ENCODE measurements at places on chromosomes 1 and 21.

GRCh38 chr1:220330265-220330664, 58.0 kb upstream of the RAB3GAP2 start:
- no peaks in the 10 kb centered on the region for H3K4me1 ChIP-seq
- no peak overlapping the region for H3K4me3 ChIP-seq
- 0 out of 2 replicates have a peak, but pooled peaks cover 1% of the 10 kb centered on the region for H3K27me3 ChIP-seq
- H3K27ac ChIP-seq = no peak overlapping the region
- H3K36me3 ChIP-seq = no peaks in the 10 kb centered on the region

DNA sequence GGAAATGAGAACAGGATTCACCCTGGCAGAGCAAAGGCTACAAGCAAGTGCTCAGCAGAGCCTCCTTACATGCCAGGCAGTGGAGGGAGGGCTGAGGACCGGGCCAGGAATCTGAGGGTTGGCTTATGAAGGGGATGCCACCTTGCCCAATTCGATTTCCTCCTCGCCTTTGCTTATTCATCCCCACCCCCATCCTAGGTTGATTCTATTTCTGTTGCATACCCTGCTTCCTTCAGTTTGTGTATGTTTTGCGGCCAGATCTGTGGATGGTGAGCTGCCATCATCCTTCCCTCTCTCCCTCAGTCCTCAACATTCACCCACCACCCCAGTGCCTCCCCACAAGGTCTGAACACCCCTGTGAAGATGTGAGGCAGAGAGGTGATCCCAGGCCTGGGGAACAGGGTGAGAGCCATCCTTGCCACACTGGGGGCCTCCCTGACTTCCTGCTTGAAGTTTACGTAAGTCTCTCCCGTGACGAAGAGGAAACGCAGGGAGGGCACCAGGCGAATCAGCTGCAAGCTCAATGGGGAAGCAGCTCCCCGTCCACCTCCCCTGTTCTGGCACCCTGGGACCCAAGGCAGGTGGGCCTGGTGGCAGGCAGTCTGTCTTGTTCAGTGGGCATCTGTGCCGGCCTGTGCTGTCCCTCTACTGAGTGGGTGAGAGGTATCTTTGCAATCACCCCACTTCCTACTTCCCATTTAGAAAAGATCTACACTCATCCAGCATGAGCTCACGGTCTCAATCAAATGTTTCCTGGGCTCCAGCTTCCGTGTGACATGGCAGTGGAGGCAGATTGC, 50.6 kb upstream of the CNTN2 start:
- no peak overlapping the region for H3K4me3 ChIP-seq
- H3K36me3 ChIP-seq = no peaks in the 10 kb centered on the region
- H3K4me1 ChIP-seq = no peaks in the 10 kb centered on the region
- no peak for DNase-seq
- no peak overlapping the region for H3K27ac ChIP-seq

- H3K36me3 ChIP-seq = no peaks in the 10 kb centered on the region
- no peak for DNase-seq
- peaks cover 7% of the 10 kb centered on the region for H3K4me1 ChIP-seq
- H3K27ac ChIP-seq = no peak overlapping the region
These were observed 11.5 kb downstream of the TIAM1 start for GRCh38 chr21:31332525-31332924.

GRCh38 chr1:216836316-216836715, 113.1 kb upstream of the ESRRG start:
- no peaks in the 10 kb centered on the region for H3K27me3 ChIP-seq
- H3K27ac ChIP-seq = no peak overlapping the region
- no peak overlapping the region for H3K4me3 ChIP-seq
- DNase-seq = no peak
- no peaks in the 10 kb centered on the region for H3K36me3 ChIP-seq
- H3K4me1 ChIP-seq = no peaks in the 10 kb centered on the region

DNA sequence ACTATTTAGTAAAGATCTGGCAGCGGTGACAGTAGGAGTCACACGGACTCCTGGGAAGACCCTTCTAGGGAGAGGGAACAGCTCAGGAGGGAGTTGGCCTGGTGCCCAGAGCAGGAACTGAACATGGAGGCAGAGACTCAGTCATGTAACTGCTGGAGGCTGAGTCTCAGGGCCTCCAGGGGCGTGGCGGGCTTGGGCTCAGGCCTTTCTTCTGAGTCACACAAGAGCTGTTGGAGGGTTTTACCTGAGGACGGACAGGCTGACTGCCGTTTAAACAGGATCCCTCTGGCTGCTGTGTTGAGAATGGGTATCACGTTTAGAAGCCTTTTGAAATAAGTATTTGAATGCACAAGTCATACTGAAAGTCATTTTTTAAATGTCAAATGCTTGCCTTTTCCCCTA, 7.2 kb upstream of the ETS2 start:
- H3K36me3 ChIP-seq = no peaks in the 10 kb centered on the region
- H3K4me1 ChIP-seq = peaks cover 7% of the 10 kb centered on the region
- H3K27me3 ChIP-seq = no peaks in the 10 kb centered on the region
- no peak overlapping the region for H3K4me3 ChIP-seq
- no peak overlapping the region for H3K27ac ChIP-seq
- DNase-seq = no peak

GRCh38 chr1:150225546-150225945, 10.4 kb downstream of the ANP32E start:
- H3K27ac ChIP-seq = no peak overlapping the region
- H3K27me3 ChIP-seq = no peaks in the 10 kb centered on the region
- no peak for DNase-seq
- H3K4me3 ChIP-seq = no peak overlapping the region
- peaks cover 25% of the 10 kb centered on the region for H3K36me3 ChIP-seq
- no peaks in the 10 kb centered on the region for H3K4me1 ChIP-seq

DNA sequence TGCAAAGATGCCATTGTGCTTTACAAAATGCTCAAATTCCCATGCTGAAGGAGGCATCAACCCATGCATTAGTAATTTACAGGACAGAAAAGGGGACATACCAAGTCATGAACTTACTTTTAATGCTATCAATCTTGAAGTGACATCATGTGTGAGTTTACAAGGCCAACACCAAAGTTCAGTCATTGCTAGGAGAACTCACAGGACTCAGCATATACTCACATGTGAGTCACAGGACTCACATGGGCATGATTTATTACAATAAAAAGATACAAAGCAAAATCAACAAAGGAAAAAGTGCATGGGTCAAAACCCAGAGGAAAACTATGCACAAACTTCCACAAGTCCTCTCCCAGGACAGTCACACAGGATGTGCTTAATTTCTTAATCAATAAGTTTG, 1656.0 kb downstream of the MRPL39 start:
- H3K27me3 ChIP-seq = no peaks in the 10 kb centered on the region
- peak; percentile 67 for DNase-seq
- H3K27ac ChIP-seq = no peak overlapping the region
- no peaks in the 10 kb centered on the region for H3K36me3 ChIP-seq
